ENCODE measurements at places on chromosomes 7 and 10.

DNA sequence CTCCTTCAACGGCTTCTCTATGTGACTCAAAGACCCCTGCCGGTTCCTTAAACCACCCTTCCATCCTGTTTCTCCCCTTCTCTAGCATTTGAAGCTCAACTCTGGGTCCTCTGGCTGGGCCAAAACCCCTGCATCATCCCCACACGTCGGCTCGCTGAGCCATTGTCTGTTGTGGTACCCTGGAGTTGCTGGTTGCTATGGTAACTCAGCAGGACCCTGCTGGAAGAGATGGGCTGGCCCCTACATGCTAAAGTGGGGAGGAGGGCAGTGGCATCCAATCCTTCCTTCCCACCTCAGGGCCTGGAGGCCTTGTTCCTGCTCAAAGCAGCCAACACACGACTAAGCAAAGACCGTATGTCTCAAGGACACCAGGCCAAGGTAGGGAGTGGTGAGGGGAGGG, 452.5 kb downstream of the PLXNA4 start:
- DNase-seq: no peak

- no peak for DNase-seq
These were observed 38.0 kb downstream of the R3HCC1L start for GRCh38 chr10:98172495-98172894.

DNA sequence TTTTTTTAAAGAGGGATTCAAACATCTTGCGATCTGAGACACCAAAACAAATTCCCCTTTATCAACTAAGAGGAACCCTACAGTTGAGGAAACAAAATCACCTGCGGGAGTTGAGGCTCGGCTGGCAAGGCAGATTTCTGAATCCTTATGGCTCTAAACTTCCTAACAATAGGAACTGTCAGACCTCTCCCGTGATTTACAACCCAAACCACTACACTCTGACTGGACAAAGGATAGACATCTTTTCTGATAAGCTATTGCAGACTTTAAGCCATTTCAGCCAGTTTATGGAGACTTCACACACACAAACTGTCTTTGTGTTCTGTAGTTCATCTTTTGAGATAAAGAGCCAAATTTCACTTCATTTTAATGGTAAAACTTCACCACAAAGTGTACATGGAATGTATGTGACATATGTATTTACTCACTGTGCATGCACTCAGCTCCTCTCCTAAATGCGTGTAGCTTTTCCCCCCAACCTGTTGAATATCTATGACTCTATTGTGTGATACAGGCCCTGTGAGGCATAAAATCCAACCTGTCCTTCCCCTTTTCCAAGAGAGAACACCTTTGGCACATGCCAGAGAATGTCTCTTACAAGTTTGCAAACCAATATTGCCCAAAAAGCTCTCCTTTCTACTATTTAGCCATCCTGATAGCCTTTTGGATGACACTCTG, 15.4 kb upstream of the TSPAN13 start:
- DNase-seq: no peak

- no peak for DNase-seq
These were observed 103.3 kb downstream of the CLEC2L start for GRCh38 chr7:139626817-139627216.

GRCh38 chr7:143193880-143194279, 10.7 kb downstream of the TAS2R39 start:
- DNase-seq: no peak

GRCh38 chr7:49787980-49788379, 14.5 kb downstream of the VWC2 start:
- DNase-seq: no peak

- DNase-seq: no peak
These were observed 13.2 kb downstream of the GATAD1 start for GRCh38 chr7:92460510-92460909.

- no peak for DNase-seq
These were observed 7.4 kb downstream of the SH3PXD2A start for GRCh38 chr10:103847909-103848468.

- DNase-seq: no peak
These were observed 72.5 kb downstream of the PCDH15 start for GRCh38 chr10:54728511-54728910.

DNA sequence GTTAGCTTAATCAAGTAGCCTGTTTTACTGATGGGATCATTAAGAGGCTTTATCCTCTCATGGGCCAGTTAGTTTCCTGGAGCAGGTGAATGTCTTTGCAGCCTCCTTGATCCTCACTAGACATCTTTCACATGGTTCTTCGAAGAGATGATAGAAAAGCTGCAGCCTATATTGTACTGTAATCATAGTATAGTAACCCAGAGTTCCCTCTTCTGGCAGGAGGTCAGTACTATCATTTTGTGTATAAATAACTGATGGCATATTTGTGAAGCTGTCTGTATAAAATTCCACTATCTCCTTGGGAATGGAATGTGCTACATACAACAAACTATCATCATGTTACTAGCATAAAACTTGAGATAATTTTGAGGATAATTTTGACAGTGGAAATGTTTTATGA, 123.8 kb upstream of the PRPS1L1 start:
- no peak for DNase-seq

DNA sequence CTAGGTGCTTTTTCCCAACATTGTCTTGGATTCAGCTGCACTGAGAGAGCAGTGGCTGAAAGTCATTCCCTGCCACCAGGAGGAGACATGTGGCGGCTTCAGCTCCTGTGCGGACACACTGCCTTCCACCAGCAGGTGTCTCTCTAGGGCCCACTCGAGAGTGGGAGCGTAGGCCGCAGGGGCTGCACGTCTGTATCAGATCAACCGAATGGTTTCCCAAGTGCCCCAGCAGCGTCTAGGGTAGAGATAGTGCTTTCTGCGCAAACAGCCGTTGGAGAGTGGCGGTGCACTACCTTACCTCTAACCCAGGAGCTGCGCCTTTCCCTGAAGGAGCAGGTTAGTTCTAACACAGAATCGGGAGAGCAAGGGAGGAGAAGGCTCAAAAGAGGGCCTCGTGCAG, 31.7 kb downstream of the PAPOLB start:
- peak; percentile 61 for DNase-seq

- no peak for DNase-seq
These were observed 224.6 kb downstream of the RELN start for GRCh38 chr7:103764901-103765300.

GRCh38 chr7:101743995-101744360, 73.4 kb upstream of the CUX1 start:
- DNase-seq: no peak

DNA sequence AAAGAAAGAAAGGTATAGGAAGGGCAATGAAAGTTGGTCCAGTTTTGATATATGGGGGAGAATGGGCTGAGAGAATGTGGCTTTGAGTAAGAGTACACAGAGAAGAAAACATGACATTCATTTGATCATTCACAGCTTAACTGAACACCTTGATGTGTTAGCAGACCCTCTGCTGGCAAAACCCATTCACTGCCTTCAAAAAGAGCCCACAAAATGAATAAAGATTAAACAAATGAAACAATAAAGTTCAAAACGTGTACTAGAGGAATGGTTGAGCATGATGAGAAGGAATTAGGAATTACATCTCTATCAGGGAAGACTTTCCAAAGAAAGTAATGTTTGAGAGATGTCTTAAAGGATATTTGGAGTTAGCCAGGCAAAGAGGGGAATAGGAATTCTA, 2.1 kb downstream of the WEE2 start:
- DNase-seq: no peak

DNA sequence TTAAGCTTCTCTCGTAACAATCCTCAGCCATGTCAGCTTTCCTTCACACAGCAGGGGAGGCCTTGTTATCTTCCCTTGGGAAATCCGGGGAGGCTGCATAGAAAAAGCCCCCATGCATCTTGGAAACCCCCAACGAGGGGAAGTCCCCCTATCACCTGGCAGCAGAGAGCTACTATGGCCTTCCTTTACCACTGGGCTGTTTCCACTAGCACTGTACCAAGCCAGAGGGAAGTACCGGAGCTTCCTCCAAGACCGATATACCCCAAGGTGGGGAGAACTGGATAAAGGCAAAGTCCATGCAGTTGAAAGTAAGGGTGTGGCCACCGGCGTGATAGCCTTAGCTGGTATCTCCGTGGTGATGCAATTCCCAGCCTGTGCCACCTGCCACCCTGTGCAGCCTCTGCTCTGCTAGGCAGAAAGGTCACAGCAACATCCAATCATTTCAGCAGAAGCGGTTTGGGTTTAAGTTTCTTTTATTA, 4.4 kb upstream of the CLIP2 start:
- no peak for DNase-seq

GRCh38 chr10:22932626-22933370, 4.9 kb downstream of the ARMC3 start:
- no peak for DNase-seq

DNA sequence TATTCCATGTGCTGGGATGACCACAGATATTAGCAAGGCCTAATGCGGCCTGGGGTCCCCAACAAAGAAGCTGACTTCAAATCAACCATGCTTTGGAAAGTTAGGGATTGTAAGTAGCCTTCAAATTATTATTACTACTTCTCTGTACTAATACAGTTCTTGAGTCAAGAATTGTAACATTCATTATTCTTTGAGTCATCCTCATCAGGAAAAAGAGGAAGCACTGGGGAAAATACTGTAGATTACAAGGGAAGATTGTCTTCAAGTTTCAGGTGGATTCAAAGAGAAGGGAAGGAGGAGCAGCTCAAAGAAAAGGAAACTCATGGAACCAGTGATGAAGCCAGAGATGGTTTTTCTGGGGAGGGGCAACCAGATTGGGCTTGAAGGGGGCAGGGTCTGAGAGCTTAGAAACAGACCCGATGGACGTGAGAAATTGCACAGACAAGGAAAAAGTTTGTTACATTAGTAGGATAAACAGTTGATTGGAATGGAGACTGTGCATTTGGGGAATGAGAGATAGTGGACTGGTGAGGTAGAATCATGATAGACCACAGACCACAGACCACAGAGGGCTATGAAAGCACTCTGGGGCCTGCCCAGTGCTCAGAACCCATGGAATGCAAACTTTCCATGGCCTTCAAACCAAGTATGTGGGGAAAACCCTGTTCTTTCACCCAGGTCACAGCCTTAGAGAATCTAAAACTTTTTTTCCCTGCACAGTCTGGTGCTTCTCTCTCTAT, 209.9 kb downstream of the ZNF365 start:
- DNase-seq: peak; percentile 98

DNA sequence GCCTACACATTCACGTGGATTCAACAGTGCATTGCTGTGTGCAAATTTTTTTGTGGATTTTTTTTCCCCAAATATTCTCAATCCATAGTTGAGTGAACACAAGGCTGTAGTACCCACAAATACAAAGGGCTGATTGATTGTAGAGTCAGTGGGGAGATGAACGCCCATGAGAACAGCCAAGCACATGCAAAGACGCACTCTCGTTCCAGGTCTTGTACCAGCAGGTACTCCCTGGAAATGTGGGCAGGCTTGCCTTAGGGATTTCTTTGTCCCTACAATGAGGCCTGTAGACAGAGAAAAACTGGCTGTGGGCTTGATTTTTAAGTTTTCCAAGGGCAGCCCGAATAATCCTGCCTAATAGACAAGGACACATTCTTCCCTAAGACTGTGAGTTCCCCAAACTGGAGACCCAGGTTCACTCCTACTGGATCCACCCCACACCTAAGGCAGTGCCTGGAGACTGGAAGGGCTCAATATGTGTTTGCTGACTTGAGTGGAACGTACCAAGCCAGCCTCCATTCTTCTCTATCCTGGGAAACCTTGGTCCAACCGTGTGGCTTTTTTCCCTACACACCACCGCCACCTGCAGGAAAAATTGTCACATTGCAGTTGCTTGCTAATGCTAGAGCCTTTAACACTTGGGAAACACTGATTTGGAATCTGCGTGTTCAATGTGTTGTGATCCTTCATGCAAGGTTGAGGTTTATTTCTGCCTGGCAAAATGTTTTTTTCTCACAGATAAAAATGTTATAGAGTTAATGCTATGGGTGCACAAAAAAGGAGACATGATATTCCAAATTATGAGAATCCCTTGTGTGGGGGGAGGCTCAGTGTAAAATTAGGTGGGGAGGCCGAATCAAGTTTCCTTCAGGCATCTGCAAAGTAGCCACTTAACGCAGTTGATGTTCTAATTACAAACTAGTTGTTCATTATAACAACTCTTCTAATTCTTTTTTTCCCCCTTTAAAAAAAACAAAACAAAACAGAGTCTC, 49.3 kb downstream of the PPP1R17 start:
- DNase-seq: peak; percentile 46

- DNase-seq: no peak
These were observed 6.6 kb upstream of the WDFY4 start for GRCh38 chr10:48678041-48678440.

DNA sequence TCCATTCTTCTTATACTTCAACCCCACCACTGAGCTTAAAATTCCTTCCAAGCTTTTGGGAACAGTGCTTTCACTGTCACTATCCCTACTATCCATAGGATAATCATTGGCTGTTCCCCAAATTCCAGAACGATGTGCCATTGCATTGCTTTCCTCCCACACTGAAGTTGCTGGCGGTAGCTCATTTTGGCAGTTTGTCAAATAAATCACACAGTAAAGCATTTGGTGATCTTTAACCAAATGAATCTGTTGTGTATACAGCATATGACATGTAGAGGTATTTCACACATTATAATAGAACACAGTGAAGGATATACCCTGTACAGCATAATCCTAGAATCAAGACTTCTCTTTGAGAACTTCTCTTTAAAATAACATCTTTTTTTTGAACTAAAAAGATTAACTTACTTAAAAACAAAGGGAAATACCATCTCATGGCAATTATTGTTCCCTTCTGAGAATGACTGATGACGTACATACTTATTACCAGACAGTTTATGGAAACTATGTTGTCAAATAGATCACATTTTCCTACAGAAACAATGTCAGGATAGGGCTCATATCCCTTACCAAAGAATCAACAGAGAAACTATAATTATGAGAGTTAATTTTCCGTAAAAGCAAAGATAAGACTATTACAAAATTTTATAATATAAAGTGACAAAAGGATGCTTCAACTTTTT, 93.6 kb downstream of the CTNNA3 start:
- peak; percentile 92 for DNase-seq

- DNase-seq: peak; percentile 43
These were observed 4.0 kb downstream of the PDAP1 start for GRCh38 chr7:99404235-99404976.

GRCh38 chr7:108824840-108825580, 255.3 kb downstream of the DNAJB9 start:
- DNase-seq: peak; percentile 60

GRCh38 chr7:24316340-24316739, 32.4 kb downstream of the NPY start:
- DNase-seq: no peak

GRCh38 chr7:107631588-107632491, 28.8 kb upstream of the SLC26A4 start:
- no peak for DNase-seq

DNA sequence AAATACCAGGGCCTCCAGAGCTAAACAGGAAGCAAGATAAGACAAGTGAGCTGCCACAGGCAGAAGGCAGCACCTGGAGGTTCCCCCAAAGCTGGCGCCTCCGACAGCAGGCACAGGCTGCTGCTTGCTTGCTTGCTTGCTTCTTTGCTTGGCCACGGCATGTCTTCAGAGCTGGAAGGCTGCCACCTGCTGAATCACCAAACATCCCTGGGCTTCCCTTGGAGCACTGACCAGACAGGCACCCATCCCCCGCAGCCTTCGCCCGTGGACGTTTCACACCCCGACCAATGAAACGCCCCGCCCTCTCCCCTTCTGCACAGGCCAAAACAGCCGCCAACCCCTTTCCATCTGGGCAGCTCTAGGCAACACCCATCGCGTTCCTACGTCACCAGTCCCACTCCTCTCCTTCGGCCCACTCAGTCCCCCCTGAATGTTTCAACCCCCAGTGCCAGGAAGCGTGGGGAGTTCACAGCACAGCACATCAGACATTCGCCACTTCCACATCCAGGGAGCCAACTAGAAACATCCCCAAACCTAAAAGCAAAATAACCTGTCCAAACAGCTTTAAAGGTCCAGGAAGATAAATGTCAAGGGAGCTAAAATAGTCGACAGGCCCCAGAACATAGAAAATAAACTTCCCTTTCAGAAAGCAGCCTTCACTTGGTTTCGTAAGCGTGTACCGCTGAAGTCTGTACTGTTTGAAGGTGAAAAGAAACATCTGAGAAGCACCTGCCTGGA, 1.6 kb downstream of the SGMS1 start:
- peak; percentile 98 for DNase-seq
